RKO (cell line): ENCODE measurements at places on chromosomes 12 and 14.

DNA sequence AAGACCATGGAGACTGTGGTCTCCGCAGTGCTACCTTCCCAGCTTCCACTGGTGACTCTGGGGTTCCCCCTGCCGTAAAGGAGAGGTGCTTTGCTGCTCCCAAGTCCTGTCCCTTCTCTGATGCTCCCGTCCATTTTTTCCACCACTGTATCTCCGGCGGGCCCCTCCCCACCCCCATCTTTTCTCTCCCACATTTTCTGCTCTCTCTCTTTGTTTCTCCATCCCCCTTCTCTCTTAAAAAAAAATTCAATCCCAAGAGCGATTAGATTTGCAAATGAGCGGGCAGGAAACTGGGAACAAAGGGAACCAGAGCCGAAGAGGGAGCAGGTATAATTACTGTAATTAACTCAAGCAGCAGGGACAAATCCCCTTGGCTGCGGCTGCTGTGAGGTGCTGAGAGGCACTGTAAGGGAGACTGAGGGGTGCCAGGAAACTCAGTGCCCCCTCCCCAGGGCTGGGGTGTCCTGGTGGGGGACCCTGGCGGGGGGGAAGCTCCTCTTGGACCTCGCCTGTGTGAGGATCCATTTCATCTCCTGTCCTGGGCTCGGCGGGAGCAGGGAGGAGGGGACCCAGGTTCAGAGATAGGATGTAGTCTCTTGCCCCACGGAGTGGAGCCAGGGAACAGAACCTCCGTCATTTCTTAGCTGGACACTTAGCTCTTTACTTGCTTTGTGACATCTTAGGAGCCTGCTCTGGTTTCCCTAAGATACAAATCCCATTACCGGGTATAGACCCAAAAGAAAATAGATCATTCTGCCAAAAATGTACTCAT is 140.4 kb upstream of the NRXN3 start:
- no peak for DNase-seq

- DNase-seq, result no peak
Measured at GRCh38 chr12:57632958-57633840, at the start of gene B4GALNT1. B4GALNT1 (minus strand) TSS chr12:57633201; CDS start chr12:57632132, 1,069 bp downstream.

DNA sequence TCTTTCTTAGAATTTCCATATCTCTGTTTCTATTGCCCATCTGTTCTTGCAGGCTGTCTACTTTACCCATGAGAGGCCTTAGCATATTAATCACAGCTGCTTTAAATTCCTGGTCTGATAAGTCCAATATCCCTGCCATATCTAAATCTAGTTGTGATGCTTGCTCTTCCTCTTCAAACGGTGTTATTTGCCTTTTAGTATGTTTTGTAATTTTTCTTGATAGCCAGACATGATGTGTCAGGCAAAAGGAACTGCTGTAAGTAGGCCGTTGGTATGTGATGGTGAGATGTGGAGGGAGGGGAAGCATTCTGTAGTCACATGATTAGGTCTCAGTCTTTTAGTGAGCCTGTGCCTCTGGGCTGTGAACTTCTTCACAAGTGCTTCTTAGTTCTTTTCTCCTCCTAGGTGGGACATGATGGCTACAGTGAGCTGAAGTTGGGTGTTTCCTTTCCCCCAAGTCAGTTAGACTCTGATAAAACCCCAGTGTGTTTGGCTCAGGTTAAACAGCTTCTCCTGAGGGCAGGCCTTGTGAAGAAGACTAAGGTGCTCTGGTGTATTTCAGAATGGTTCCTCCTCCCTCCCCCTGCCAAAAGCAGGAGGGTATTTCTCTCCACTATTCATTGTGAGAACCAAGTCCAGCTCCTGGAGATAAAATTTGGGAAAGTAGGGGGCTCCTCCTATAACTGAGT is 195.9 kb upstream of the PARP11 start:
- no peak for DNase-seq

DNA sequence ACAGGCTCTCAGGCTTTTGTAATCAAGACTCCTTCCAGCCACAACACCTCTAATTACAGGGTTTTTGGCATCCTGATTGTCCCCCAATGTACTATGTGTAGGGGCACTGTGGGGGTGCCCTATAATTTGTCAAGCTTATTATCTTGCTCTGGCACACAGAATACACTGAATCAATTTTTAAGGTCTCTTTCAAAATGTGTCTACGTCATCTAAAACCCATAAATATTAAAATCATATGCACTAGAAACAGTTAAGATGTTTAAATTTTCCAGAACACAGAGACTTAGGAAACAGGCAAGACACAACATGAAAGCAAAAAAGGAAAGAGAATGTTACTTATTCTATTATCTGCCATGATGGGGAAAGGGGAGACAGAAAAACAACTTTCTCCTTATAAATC is 665.7 kb downstream of the NRXN3 start:
- DNase-seq, result no peak

DNA sequence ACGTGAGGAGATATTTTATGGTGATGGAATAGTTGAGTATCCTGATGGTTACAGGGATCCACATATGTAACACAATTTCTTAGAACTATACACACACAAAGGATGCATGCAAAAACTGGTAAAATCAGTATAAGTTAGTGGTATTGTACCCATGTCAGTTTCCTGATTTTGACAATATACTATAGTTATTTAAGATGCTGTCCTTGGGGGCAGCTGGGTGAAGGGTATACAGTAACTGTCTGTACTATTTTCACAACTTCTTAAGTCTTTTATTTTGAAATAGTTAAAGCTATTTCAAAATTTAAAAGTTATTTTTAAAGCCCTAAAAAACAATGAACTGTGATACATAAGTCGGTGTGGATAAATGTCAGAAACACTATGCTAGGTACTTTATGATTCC is 24.5 kb upstream of the POLR3B start:
- no peak for DNase-seq

- DNase-seq, result no peak
Measured at GRCh38 chr12:96143392-96143791, 50.8 kb upstream of the ELK3 start.

GRCh38 chr12:62621101-62621638 is 154.5 kb downstream of the MON2 start:
- DNase-seq, result no peak

DNA sequence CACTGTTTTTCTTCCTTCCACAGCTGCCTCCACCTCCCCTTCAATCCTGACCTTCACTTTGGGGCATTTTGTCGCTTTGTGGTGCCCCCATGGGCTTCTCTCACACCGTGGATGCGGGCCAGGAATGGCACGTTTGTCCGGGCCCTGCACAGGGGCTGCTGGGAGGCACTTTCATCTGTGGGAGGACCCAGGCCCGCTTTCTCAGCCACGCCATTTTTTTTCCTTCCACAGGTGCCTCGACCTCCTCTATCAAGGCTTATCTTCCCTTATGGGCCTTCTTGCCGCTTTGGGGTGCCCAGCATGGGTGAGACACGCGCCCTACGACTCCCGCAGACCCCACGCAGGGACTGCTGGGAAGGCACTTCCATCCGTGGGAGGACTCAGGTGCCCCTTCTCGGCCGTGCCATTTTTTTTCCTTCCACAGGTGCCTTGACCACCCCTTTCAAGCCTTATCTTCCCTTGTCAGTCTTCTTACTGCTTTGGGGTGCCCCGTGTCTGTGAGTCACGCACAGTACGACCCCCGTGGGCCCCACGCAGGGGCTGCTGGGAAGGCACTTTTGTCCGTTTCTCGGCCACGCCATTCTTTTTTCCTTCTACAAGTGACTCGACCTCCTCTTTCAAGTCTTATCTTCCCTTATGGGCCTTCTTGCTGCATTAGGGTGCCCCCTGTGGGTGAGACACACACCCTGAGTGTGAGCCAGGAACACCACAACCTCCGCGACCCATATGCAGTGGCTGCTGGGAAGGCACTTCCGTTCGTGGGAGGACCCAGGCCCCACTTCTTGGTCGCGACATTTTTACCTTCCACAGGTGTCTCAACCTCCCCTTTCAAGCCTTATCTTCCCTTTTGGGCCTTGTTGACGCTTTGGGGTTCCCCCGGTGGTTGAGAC is 270.7 kb downstream of the ALG10 start:
- no peak for DNase-seq

GRCh38 chr14:23286902-23287479 is 1.1 kb upstream of the HOMEZ start:
- no peak for DNase-seq

- no peak for DNase-seq
Measured at GRCh38 chr12:28460420-28461130, 270.3 kb downstream of the CCDC91 start.

GRCh38 chr14:45787167-45787566 is 534.2 kb upstream of the MIS18BP1 start:
- DNase-seq, result no peak

DNA sequence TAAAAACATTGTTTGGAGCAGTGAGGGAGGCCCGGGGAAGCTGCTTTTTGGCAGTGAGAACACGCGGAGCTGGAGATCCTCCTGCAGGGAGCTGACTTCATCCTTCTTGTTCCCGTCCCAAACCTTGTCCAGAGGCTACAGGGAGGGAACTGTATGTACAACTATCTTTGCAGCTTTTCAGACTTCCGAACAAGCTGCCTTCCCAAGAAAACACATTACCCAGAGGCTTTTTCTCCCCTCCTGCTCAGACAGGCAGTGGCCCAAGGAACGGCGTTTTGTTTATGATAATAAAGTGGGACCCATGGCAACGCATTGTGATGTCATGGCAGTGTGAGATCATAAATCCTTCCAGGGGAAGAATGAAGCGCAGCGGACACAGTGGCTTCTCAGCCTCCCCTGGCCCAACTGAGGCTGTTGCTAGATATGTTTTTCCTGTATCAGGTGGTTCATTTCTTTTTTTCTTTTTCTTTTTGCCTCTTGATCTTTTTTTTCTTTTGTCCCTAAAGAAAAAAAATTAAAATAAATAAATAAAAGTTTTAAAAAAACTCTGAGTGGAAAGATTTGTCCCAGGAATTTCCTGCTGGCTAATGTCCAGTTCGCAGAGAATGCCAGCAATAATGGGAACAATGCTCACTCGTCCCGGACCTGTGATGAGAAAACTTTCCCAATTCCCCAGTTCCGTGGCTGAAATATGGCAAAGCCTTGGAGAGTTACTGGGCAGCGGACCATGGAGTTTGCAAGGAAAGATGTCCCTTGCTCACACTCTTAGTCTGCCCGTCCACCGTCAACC is 103.4 kb upstream of the MAP1LC3B2 start:
- peak; percentile 37 for DNase-seq

DNA sequence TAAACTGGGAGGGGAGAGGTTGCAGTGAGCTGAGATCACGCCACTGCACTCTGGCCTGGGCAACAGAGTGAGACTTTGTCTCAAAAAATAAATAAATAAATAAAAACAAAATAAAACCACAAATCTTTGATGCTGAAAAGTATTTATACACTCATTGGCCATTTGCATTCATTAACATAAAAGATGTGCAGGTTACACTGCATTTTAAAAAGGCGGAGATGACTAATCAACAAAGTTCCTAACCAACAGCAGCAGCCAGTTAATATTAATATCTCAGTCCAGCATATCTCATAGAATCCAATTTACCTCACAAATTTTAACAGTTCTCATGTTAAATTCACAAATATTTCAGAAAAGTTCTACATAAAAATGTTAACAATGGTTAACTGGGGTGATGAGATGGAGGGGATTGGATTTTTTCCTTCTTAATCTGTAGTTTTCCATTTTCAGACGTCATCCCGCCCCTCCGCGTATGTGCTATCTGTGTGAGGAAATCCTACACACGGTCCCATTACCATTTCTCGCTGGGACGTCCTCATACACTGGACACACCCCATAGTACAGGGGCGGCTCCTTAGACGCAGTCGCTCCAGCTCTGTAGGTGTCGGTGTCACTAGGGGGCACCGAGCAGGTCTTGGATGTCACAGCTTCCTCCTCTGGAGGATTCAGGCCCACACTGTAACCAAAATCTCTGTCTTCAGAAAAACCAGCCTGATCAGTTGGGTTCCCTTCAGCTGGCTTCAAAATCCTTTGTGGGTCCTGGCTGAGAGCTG is 7.3 kb downstream of the ANKLE2 start:
- DNase-seq, result no peak

DNA sequence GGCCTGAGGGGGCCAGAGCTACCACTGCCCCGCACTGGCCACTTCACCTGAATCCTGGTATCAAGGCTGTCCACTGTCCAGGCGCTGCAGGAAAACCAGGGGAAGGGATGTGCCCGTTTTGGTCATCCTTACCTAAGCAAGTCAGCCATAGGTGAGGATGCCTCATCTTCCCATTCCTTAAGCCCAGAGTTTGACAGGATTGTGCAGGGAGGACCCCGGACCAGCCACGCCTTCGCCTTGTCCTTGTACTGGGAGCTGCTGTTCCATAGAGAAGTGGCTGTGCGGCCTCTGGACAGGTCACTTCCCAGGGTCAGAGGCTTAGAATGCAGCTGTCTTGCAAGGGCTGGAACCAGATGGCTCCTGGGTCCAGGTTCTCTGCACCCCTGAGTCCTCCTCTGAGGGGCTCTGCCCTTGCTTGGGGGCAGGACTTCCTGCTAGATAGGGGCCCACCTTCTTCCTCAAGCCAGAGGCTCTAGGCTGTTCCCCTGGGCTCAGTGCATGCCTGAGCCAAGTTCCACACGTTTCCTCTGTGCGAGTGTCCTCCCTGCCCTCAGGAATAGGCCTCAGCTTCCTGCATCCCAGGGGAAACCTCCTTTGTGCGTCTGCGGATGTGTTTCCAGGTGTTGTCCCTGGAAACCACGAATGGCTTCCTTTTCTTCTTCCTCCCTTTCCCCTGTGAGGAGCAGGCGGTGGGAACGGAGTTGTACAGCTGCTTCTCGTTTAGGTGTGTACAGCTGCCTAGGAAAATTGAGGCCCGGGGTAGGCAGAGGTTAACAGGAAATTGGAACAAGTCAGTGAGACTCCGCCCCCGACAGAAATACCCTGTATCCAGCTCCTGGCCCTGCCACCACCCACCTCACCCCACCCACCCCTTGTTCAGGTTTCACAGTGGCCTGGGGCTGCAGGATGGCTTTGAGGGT is 54.3 kb upstream of the RIN3 start:
- DNase-seq, result no peak

DNA sequence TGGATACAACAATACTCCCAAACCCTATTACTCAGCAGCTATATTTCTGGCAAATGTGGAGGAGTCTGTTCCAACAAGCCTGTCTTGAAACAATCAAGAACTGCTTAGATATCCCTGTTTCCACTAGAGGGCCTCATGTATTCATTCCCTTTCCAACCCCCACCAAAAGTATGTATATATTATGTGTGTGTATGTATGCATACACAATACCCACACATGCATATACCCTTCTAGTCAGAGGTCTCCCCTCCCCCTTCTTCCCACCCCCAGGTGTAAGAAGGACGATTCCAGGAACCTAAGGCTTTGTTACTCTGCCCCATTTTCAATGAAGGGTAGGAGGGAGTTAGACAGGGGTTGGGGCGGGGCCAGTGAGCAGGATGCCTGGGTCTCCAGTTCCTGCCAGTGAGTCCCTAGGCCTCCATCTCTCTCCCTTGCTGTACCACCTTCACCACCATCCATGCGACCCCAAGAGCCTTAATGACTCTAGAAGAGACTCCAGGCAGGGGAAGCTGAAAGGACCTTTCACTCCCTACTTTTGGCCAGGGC is at the start of gene DGKA:
Gene DGKA (plus strand): TSS at position 392 of the 546 bp plus-strand sequence. CDS start 5,342 bp downstream, outside the sequence.
- peak; percentile 90 for DNase-seq
